ENCODE measurements at places on chromosomes 16 and 17. TPM values are rescaled to one million over a fixed set of nuclear protein-coding genes. Genes with fewer than 3 reads are reported as not detected.

DNA sequence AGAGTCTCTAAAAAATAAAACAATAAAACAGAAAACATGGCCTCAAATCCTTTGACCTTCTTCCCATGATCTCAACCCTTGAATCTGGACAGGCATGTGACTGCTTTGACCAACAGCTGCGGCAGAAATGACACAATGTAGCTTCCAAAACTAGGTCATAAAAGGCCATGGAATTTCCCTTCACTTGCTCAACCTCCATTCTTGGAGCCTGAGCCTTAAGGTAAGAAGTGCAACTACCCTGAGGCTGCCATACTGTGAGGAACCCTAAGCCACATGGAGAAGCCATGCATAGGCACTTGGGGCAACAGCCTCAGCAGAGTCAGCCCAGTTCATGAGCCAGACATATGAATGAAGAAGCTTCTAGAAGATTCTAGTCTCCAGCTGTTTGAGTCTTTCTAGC, 75.7 kb upstream of the BRD7 start:
- DNase-seq: no peak

DNA sequence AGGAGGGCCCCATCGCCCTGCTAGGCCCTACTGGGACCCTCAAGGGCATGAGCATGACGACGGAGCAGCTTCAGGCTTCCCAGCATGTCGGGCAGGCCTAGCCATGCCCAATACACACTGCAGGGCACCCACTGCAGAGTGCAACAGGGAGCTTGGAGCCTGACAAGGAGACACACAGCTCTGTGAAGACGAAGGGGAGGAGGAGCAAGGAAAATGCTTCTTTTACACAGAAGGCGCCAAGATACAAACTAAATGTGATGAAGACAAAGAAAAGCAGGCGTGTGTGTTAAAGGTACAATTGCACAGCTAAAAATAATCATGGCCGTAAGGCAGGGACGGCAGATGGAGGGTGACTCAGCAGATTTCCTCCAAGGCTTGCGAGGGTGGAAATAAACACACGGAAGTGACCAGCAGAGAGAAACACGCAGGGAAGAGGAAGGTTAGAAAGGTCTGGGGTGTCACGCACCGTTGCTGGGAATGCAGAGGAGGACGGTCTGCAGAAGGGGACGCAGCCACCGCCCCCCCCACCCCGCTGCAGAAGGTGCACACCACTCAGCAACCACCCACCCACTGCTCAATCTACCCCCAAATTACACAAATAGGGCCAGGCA, 108.5 kb downstream of the ZNF778 start:
- DNase-seq: no peak

IRF8 gene
- polyA plus RNA-seq: 11.3 TPM

- no peak for DNase-seq
These were observed 41.1 kb upstream of the TANGO6 start for GRCh38 chr16:68802190-68802589.

DNA sequence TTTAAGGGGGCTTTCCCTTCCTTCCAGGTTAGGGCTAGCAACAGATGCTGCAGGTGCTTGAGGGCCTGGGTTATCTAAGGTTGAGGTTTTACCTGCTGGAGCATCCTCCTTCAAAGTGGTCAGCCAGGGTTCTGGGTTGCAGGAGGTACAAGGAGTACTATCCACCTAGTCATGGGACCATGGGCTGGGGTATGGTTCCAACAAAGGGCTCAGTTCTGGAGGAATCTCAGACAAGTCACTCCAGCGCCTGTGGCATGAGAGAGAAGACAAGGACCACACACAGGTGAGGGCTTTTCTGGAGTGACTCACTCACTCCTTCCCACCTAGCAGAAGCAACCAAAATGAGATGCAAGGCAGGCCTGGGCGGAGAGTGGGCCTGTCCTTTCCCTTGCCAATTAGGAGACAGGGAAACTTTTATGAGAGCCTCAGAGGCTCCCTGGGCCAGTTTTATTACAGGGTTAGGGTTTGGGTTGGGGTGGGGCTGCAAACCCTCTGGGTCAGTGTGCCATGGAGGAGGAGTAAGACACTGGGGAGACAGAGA, 2.2 kb downstream of the MYO19 start:
- DNase-seq: no peak

DNA sequence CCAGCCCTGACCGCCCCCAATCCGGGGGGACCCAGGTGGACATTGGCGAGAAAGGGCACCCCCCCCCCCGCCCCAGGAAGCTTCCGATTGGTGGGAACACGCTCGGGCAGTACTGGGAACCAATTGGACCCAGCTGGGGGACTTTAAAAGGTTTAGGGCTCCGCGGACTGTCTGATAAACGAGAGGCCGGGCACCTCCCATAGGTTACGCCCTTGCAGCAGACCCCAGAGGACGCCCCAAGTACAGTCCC, 245 bp downstream of the TMEM256 start:
- no peak for DNase-seq

DNA sequence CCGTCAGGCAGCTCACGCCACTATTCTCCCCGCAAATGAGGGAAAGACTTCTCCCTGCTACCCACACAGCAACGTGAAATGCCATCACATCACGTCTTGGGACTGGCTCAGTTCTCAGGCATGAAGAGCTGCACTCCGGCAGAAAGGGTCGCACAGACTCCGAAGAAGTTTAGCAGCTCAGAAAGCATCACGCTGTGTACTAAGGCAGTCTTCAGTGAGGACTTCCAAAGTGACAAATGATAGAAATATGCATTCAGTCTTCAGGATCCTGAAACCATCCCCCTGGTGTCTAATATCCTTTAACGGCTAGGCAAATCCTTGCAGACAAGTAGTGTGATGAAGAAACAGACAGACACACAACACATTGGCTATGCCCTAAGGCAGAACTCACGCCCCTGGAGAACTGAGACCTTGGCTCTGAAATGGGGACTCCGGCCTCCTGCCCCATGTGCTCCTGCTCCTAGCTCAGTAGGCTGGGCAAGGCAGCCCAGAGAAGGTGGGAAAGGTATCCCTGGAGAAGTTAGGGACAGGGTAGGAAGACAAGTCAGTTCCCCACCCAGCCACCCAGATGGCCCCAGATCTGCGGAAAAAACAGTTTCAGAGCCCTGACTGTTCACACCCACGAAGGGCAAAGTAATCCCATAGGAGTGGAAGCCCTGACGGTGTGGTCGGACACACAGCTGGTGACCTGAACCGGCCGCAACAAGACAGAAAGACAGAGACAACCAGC, 1.6 kb downstream of the XYLT1 start:
- no peak for DNase-seq

TAOK1 gene
- 40.3 TPM for polyA plus RNA-seq

NKD1 gene
- 47.7 TPM for polyA plus RNA-seq

RFWD3 gene
- polyA plus RNA-seq: 22.3 TPM

TBC1D3L gene
- polyA plus RNA-seq: 32.2 TPM

KRTAP4-1 gene
- polyA plus RNA-seq: not detected

GRCh38 chr16:23836404-23837311, 875 bp downstream of the PRKCB start:
- no peak for DNase-seq

EIF5A gene
- polyA plus RNA-seq: 229 TPM

Data from right lung (tissue), 10 donors.